CD4-positive, alpha-beta T cell treated with Interleukin-1 beta for 1 hour (primary cell): ENCODE measurements at places on chromosomes 3 and 15.
A peak's percentile ranks its signal among the peaks of the same experiment; 100 is the strongest.

- DNase-seq = no peak
Observed at GRCh38 chr3:9888540-9888939, 1.9 kb upstream of the JAGN1 start.

GRCh38 chr15:69031013-69032001 is 16.8 kb downstream of the NOX5 start:
- DNase-seq = peak; percentile 18

DNA sequence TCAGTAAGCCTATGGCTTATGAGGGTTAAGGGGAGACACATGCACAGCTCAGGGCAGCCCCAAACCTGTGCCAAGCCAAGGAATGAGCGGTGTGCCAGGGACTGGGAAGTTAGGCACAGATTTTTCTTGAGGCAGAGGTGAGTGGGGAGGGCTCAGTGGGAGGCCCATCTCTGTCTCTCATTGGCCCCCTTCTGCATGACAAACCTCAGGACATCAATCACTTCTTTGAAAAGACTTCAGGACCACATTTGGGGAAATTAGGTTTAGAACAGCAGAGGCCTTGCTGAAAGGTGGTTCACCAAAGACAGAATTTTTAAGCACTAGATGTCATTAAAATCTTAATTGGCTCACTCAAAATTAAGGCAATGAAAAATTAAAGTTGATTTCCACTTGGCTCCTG is 57.2 kb downstream of the RAB11A start:
- DNase-seq = no peak

- DNase-seq = peak; percentile 4
Observed at GRCh38 chr3:25783661-25784512, 644 bp upstream of the NGLY1 start.

DNA sequence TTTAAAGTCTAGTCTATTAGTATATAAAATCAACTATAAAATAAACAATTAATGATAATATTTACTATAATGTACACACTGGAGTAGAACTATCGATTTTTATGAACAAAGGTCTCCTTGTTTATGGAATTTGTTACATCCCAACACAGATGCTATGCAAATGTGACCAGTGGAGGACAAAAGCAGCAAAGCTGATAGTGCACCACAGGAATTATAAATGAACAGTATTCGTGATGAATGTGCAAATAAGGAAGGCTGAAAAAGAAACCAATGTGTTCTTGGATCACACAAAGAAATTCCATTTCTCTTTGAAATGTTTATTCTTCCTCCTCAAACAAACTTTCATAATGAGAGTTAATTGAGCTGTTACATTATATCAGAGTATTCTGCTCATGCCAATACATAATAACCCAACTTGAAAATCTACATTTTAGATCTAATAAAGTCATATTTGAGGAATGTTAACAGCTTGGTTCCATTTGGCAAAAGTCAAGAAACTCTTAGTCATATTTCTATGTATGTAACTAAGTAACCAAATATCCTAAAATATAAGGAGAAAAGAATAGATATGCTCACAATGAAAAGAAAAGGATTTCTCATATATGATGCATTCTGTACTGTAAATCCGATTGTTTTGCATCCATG is 79.3 kb downstream of the NEK10 start:
- no peak for DNase-seq

- no peak for DNase-seq
Observed at GRCh38 chr15:60835020-60835419, 356.1 kb upstream of the ICE2 start.

DNA sequence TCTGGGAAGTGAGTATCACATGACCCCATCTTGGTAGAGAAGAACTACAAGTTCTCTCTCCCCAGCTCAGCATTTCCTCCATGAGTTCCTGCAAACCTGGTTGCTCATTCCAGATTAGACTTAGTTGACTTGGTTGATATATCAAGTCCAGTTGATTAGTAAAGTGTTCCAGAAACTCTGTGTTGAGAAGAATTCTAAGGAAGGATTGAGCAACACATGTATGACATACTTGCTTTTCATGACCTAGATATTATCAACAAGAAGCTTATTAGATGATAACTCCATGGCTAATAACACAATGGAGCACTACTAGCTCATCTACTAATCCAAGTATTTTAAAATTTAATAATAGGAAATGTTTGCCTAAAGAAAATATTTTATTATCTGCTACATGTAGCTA is 6.4 kb upstream of the EID1 start:
- DNase-seq = no peak

GRCh38 chr3:192890347-192891335 is 27.0 kb downstream of the MB21D2 start:
- no peak for DNase-seq

DNA sequence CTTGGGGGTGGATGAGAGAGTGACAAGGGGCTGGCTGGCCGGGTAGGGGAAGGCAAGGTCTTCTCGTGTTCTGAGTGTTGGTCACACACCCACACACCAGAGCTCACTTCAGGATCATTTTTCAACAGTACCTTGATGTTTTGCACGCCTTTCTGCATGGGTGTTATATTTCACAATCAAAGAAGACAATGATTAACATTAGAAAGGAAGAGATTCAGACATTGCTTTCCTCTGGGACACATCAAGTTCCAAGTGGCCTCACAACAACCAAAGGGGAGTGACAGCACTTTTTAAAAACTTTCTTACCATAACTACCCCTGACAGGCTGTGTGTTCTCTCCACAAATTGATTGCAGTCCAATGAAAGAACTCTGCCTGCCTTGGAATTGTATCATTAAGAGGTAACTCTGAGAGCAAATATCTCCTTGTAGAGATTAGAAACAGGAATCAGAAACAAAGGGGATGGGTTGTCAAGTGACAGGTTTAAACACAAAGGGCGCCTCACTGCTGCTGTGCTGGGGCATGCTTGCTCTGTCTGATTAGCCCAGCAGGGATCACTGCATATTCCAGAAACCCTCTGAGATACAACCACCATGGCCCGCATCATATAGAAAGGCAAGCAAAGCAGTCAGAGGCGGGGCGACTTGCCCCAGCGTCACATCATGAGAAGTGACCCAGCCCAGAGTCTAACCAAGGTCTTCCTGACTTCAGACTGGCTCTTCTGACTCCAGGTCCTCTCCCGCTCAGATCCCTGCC is 230.8 kb downstream of the FEZF2 start:
- DNase-seq = no peak
